Lower lobe of right lung (tissue), 2 donors: ENCODE measurements at places on chromosomes 7 and 10.

- DNase-seq = no peak
Observed at GRCh38 chr7:136058546-136058945, 81.4 kb upstream of the MTPN start.

GRCh38 chr7:69871213-69871885, 273.1 kb downstream of the AUTS2 start:
- DNase-seq = no peak

GRCh38 chr10:3054851-3055199, 12.5 kb upstream of the PFKP start:
- no peak for DNase-seq

- no peak for DNase-seq
Observed at GRCh38 chr7:135368416-135369186, 135.0 kb downstream of the STRA8 start.

DNA sequence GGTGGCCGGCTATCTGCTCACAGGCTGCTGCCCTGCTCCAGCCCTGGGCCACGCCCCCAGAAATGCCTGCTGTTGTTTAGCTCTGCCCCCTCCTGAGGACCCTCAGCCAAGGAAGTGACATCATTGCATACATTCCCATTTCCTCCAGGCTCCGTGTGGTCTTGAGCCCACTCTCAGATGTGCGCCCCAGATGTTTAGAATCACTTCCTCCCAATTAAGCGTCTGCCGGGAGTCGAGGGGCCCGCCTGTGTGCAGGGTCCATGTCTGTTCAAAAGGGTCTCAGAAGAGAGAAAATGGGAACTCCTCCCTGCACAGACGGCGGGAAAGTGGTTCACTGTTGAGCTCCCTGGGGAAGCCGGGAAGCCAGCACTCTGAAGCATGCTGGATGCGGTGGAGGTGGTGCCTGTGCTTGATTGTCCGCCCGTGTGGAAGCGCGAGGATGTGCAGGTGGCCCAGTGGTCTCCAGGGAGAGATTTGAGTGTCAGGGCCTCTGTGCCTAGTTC, 116.9 kb upstream of the PPIF start:
- no peak for DNase-seq

DNA sequence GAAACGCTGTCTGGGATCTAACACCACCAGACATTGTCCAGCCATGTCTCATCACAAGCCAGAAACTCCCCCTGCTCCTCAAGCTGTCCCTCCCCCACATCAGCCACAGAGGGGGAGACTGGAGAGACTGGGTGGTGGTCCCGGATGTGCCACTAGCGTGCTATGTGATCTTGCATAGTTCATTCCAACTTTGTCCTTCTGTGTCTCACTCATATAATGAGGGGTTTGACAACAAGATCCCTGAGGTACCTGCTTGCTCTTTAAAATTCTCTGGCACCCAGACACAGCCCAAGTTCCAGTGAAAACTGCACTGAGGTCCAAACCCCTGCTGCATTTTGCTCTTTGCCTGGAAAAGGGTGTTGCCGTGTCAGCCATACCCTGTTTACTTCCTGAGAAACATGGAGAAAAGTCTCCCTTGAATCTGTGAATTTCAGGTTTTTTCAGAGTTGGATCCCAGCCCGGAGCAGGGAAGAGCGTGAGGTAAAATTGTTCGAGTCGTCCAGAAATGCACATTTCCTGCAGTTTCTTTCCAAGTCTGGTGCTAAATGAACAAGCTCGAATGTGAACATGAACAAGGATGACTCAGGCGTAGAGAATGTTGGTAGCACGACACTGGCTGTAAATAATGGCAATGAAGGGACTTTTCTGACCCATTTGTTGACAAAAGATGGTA, 156.6 kb downstream of the CCDC3 start:
- no peak for DNase-seq

DNA sequence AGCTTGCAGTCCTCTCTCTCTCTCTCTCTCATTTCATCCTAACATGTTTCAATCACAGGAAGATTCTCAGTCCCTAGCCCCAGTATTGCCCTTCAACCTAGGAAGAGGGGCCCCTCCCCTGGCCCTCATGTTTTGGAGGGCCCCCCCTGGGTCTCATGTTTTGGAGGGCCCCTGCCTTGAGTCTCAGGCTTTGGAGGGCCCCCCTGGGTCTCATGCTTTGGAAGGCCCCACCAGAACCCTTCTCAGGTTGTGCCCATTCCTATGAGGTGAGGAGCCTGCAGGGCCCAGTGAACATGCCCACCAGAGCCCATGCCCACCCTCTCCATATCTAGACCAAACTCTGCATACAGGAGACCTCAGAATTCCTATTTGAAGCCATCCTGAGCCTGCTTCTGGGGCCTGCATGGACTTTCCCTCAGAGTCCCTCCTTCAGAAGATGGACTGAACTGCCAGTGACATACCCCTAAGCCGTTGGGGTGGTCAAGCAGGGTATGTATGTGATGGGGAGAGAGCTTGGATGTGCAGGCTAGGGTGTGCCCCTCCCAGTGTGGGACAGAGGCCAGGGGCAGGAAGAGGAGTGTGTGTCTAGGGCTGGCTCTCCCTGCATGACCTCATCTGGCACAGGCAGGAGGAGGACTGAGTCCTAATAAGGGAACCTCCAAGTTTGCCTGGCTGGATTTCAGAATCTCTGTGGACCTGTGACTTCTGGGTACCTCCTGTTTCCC, 8.1 kb upstream of the VDAC2 start:
- peak; percentile 66 for DNase-seq

DNA sequence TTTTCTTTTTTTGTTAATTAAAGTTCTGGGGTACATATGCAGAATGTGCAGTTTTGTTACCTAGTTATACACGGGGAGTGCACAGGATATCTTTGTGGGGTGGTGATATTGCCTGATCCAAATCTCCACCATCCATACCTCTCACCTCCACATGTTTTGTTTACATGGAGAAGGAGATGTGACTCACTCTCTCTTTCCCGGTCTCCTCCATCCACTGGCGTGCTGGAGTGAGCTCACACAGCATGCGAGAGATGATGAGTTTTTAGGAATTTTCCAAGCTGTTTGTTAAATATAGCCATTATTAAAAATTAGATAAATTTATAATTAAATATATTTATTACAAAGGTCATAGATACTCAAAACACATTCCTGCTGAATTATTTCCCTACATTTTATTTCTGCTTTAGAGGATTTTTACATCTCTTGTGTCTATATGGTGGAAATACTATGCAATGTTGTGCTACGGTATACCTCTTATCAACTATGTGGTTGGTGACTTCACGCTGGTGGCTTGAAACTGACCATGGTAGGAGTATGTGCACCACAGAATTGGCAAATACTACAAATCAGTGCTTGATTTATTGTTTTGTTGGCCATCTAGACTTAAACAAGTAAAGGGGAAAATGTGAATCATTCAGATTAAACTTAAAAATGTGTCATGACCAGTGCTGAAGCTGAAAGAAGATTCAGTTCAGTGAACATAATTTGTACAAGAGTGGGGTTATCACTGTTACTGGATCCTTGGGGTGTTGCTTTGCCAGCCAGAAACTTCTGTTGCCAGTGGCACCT, 107.9 kb upstream of the FAM180A start:
- DNase-seq = no peak

DNA sequence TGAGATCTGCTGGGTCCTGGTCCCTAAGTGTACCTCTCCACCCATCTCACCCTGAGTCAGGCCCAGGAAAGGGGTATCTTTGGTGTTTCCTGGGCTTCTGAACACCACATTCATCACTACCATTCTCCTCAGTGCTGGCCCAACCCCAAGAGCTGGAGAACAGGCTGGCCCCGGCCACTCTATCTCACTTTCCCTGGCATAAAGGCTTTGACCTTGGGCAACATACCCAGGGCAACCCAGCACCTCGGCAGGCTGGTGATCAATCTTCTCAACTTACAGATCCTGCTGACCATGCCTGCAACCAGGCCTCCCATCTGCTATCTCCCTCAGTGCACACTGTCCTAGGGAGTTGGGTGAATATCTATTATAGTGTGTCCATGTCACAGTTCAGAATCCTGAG, 2.1 kb downstream of the VSIR start:
- DNase-seq = no peak

- DNase-seq = peak; percentile 25
Observed at GRCh38 chr10:46517541-46517940, 38.9 kb downstream of the GPRIN2 start.

DNA sequence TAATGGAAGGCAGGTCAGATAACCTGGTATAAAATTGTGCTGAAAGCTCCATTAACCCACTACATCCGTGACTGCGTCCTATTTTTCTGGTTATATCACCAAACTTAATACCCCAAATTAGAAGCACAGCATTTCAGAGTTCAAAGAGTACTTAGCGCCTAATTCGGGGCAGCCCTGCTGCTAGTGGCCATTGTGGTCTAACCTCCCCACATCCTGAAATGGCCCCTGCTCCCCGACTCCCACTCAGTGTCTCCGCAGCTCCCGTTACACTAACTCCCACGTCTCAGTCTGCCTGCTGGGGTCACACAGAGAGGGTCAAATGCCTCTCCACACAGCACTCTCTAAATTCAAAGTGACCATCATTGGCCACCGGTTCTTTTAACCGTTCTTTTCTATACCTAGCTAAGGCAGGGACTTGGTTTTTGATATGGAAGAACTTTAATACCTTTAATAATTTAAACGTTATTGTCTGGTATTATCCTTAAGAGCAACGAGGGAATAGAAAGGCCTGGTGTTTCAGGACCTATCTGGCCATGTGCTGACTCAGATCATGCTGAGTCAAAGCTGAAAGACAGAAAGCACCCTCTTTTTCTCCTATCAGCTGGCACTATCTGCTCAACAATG, 117.1 kb downstream of the KMT2E start:
- DNase-seq = no peak

- no peak for DNase-seq
Observed at GRCh38 chr10:99331207-99331803, 2.1 kb downstream of the CNNM1 start.

DNA sequence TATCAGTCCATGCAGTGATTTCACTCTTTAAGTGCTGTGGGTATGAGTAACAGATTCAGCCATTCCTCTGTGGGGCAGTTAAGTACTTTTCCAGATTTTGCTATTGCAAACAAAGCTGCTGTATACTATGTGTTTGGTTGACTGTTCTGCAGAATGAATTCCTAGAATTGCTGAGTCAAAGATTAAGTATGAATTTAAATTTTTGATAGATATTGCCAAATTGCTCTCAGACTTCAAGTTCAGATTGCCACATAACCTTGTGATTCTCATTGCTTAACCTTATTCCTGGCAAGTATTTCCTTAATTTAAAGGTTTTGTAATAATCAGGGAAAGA, 21.6 kb upstream of the SAR1A start:
- DNase-seq = no peak

DNA sequence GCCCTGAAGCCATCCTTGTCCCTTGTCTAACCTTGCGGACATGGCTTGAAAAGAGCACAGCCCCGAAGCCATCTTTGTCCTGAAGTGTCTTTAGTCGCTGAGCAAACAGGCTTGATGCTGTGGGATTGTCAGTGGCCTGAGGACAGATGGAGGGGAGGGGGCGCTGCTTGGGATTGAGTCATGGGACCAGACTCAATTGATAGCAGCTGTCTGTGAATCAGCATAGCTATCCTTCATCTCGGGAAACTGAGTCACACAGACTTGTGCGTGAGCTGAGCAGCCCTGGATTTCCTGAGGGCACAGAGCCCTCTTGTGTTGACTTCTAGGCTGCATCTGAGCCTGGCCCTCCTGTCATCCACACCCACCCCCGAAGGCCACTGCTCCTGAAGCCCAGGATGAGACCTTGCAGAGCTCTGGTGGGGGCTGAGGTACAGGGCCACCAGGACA, 14.4 kb downstream of the MYO1G start:
- DNase-seq = no peak

GRCh38 chr10:98107644-98108430, 26.6 kb upstream of the R3HCC1L start:
- no peak for DNase-seq

- DNase-seq = no peak
Observed at GRCh38 chr10:70007116-70007820, 45.4 kb upstream of the MACROH2A2 start.

DNA sequence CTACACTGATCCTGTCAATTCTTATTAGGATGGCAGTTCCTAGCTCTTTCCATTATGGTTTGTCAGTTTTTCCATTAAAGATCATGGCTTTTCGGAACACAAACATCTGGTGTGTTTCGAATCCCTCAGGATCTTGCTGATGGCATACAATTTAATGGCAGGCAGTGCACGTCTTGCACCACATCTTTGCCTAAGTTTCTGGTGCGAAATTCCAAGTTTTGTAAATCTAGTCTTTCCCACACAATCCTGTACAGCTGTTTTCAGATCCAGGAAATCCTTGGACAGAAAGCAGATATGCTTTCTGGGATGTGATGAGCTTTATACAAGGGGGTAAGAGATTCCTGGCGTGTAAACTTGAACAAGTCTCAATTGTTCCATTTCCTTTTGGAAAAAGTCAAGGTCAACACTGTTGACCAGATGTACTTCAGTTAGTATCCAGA, 224.3 kb upstream of the PHYHIPL start:
- DNase-seq = no peak

- no peak for DNase-seq
Observed at GRCh38 chr10:129958148-129958628, 5.9 kb downstream of the EBF3 start.

GRCh38 chr10:96646301-96646700, 59.5 kb upstream of the TM9SF3 start:
- no peak for DNase-seq

- no peak for DNase-seq
Observed at GRCh38 chr10:97341416-97341815, 6.9 kb upstream of the FRAT2 start.

GRCh38 chr7:45293295-45293942, 135.8 kb downstream of the RAMP3 start:
- no peak for DNase-seq

DNA sequence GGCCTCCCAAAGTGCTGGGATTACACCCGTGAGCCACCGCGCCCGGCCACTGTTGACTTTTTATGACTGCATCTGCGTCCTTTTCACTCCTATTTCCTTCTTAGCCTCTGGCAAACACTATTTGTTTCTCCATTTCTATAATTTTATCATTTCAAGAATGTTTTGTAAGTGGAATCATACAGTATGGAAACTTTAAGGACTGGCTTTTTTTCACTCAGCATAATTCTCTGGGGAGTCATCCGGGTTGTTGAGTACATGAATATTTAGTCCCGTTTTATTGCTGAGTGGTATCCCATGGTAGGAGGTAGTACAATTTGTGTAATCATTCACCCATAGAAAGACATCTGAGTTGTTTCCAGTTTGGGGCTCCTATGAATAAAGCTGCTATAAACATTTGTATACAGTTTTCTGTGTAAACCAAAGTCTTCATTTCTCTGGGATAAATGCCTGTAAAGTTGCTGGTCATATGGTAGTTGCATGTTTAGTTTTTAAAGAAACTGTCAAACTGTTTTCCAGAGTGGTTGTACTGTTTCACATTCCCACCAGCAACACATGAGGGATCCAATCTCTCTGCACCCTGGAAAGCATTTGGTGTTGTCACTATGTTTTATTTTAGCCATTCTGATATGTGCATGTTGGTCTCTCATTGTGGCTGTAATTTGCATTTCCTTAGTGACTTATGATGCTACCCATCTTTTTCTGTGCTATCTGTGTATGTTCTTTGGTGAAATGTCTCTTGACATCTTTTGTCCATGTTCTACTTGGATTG, 139.6 kb upstream of the EEPD1 start:
- DNase-seq = no peak

GRCh38 chr7:131151034-131151433, 176.6 kb upstream of the MKLN1 start:
- no peak for DNase-seq
